Gastroesophageal sphincter (tissue), 4 donors: ENCODE measurements at places on chromosomes 4 and X. TPM values are rescaled to one million over a fixed set of nuclear protein-coding genes. Genes with fewer than 3 reads are reported as not detected.

DNA sequence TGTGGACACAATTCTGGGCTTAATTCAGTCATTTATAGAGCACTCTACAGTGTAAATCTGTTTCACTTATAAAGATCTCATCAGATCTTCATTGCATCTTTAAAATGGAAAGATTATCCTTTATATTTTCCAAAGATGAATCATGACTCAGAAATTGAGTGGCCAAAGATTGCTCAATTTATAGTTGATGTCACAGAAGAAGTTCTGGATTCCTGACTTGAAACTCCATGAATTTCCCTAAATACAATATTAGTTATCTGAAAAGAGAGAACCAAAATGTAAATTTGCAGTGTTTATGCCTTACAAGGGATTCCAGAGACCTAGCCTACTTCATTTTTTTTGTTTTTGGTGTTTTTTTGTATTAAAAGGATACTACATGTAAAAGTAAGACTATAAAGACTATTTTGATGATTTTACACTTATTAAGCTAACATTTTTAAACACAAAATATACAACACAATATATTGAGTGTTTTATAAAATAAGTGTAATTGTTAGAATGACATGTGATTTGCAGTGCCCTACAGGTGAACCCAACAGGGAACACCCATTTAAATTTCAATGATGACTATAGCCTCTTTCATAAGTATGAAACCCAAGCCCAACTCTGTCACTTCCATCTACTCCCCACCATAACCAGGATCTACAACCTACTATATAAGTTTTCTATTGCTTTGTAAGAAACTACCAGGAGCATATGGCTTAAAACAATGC lies 183.5 kb downstream of the PCDH7 start:
- H3K36me3 ChIP-seq, result no peaks in the 10 kb centered on the region
- H3K4me3 ChIP-seq, result no peak overlapping the region
- H3K27me3 ChIP-seq, result no peaks in the 10 kb centered on the region
- no peak overlapping the region for H3K27ac ChIP-seq
- no peak for ATAC-seq

DNA sequence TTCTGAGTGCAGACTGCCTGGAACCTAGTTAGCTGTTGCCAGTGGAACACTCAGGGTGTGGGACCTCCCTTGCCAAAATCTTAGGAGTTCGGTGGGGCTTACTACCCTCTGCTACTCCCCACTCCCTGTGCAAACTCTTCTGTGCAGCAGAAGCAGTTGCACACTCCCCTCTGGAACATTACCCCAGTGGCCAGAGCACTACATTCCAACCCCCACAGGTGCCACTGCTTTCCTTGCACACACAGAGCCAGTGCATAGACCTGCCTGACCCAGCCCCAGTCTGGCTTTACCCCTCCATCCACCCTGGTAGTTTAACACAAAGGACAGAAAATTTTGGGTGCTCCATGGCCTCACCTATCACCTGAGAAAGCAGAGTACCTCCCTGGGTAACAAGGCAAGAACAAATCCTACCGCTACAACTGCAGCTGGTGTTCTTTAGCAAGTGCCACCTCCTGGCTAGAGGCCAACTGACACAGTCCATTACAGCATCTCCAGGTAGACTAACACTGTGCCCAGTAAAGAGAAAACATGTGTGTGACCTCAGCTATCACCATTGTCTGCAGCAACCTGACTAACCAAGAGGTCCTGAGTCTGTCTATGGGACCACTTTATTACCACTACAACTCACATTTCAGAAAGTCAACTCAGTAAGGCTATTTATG lies 11.5 kb upstream of the RASSF6 start:
- no peak for ATAC-seq
- H3K4me3 ChIP-seq, result no peak overlapping the region
- H3K36me3 ChIP-seq, result no peaks in the 10 kb centered on the region
- no peak overlapping the region for H3K27ac ChIP-seq

GRCh38 chr4:128863312-128864075 lies 54.0 kb downstream of the JADE1 start:
- no peaks in the 10 kb centered on the region for H3K4me1 ChIP-seq
- peaks cover 94% of the 10 kb centered on the region for H3K36me3 ChIP-seq
- ATAC-seq, result peak; percentile 74
- H3K4me3 ChIP-seq, result no peak overlapping the region
- H3K27ac ChIP-seq, result no peak overlapping the region

- ATAC-seq, result no peak
- H3K36me3 ChIP-seq, result peaks cover 4% of the 10 kb centered on the region
- no peak overlapping the region for H3K4me3 ChIP-seq
- no peaks in the 10 kb centered on the region for H3K27me3 ChIP-seq
Measured at GRCh38 chrX:11180571-11180970, 69.4 kb downstream of the HCCS start.

GRCh38 chr4:136369073-136369472 lies 1163.2 kb downstream of the PCDH18 start:
- no peak overlapping the region for H3K4me3 ChIP-seq
- no peaks in the 10 kb centered on the region for H3K4me1 ChIP-seq
- H3K27me3 ChIP-seq, result no peaks in the 10 kb centered on the region
- H3K36me3 ChIP-seq, result no peaks in the 10 kb centered on the region

- no peaks in the 10 kb centered on the region for H3K27me3 ChIP-seq
- no peaks in the 10 kb centered on the region for H3K36me3 ChIP-seq
- H3K4me3 ChIP-seq, result no peak overlapping the region
- peaks cover 30% of the 10 kb centered on the region for H3K4me1 ChIP-seq
Measured at GRCh38 chr4:159220353-159220752, 117.5 kb downstream of the RAPGEF2 start.

- ATAC-seq, result no peak
- no peak overlapping the region for H3K27ac ChIP-seq
- no peak overlapping the region for H3K4me3 ChIP-seq
- no peaks in the 10 kb centered on the region for H3K36me3 ChIP-seq
- no peaks in the 10 kb centered on the region for H3K4me1 ChIP-seq
Measured at GRCh38 chr4:33512397-33512796, 2731.9 kb downstream of the ARAP2 start.

GRCh38 chrX:113929004-113929403 lies 654.9 kb upstream of the HTR2C start:
- H3K27ac ChIP-seq, result no peak overlapping the region
- H3K36me3 ChIP-seq, result no peaks in the 10 kb centered on the region
- ATAC-seq, result no peak

GRCh38 chr4:170004651-170005295 lies 21.4 kb downstream of the MFAP3L start:
- H3K27ac ChIP-seq, result no peak overlapping the region
- H3K36me3 ChIP-seq, result no peaks in the 10 kb centered on the region
- H3K4me3 ChIP-seq, result no peak overlapping the region
- no peaks in the 10 kb centered on the region for H3K27me3 ChIP-seq

DNA sequence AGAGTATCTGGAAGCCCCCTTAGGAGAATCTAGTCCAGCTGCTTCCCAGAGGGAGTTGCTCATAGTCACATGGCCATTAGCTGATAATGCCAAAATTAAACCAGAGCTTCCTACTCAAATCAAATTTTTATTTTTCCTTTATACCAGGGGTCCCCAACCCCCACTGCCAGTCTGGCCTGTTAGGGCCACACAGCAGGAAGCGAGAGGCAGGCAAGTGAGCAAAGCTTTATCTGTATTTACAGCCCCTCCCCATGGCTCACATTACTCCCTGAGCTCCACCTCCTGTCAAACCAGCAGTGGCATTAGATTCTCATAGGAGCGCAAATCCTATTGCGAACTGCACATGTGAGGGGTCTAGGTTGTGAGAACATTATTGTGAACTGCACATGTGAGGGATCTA lies 19.2 kb upstream of the TNIP3 start:
- no peak overlapping the region for H3K27ac ChIP-seq
- H3K4me1 ChIP-seq, result no peaks in the 10 kb centered on the region
- no peaks in the 10 kb centered on the region for H3K36me3 ChIP-seq
- no peak overlapping the region for H3K4me3 ChIP-seq

GRCh38 chrX:150227321-150227860 lies 135.7 kb upstream of the MAMLD1 start:
- no peak overlapping the region for H3K27ac ChIP-seq
- no peaks in the 10 kb centered on the region for H3K36me3 ChIP-seq
- ATAC-seq, result no peak
- H3K4me3 ChIP-seq, result no peak overlapping the region
- no peaks in the 10 kb centered on the region for H3K4me1 ChIP-seq

GRCh38 chrX:16558489-16558888 lies 91.5 kb upstream of the S100G start:
- H3K4me3 ChIP-seq, result no peak overlapping the region
- ATAC-seq, result no peak
- H3K36me3 ChIP-seq, result no peaks in the 10 kb centered on the region
- no peaks in the 10 kb centered on the region for H3K4me1 ChIP-seq
- H3K27me3 ChIP-seq, result no peaks in the 10 kb centered on the region
- no peak overlapping the region for H3K27ac ChIP-seq

DNA sequence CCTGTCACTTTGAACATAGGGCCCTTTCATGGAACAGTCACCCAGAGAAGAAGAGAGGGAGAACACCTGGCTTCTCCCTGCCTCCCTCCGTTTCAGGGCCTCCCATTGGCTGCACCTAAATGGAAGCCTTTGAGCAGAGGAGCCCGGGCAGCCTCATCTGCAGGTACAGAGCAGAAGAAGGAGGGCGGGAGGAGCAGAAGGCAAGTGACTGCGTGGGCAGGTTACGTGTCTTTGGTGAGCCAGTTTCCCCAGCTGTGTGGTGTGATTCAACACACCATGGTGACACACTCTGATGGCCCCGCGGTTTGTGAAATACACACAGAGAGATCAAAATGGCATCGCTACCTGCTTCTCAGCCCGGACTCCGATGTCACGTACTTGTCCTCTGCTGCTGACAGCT lies 431 bp downstream of the C4orf50 start:
- no peak overlapping the region for H3K27ac ChIP-seq
- no peaks in the 10 kb centered on the region for H3K4me1 ChIP-seq
- H3K27me3 ChIP-seq, result peaks cover 63% of the 10 kb centered on the region
- H3K4me3 ChIP-seq, result no peak overlapping the region

GRCh38 chrX:24019448-24019847 lies 7.5 kb downstream of the KLHL15 start:
- H3K4me1 ChIP-seq, result no peaks in the 10 kb centered on the region
- no peak overlapping the region for H3K4me3 ChIP-seq
- H3K36me3 ChIP-seq, result no peaks in the 10 kb centered on the region

DNA sequence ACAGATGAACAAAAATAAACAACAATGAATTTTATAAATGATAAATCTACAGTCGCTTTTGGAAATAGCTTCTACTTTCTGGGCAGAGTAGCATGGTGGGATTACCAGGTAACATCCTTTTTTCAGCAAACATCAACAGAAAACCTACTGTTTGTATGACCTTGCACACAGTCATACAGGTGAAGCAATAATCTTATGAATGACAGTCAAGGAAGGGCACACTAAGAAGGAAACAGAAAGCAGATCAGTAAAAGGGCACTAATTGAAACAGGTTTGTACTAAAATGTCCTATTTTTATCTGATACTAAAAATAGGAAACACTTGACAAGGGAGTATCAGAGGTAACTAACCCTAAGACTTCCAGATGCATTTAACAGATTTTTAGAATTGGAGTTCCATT lies 108.9 kb downstream of the DLG3 start:
- no peak for ATAC-seq
- no peak overlapping the region for H3K4me3 ChIP-seq
- H3K4me1 ChIP-seq, result no peaks in the 10 kb centered on the region
- no peaks in the 10 kb centered on the region for H3K36me3 ChIP-seq
- H3K27ac ChIP-seq, result no peak overlapping the region
- H3K27me3 ChIP-seq, result no peaks in the 10 kb centered on the region

GRCh38 chrX:12471061-12471460 lies 320.2 kb upstream of the PRPS2 start:
- no peak overlapping the region for H3K27ac ChIP-seq
- H3K36me3 ChIP-seq, result no peaks in the 10 kb centered on the region
- ATAC-seq, result no peak
- no peaks in the 10 kb centered on the region for H3K4me1 ChIP-seq
- no peaks in the 10 kb centered on the region for H3K27me3 ChIP-seq

GRCh38 chr4:152771741-152772533 lies 7.6 kb downstream of the TIGD4 start:
- no peak for ATAC-seq
- H3K27ac ChIP-seq, result no peak overlapping the region
- no peaks in the 10 kb centered on the region for H3K4me1 ChIP-seq
- no peaks in the 10 kb centered on the region for H3K36me3 ChIP-seq
- no peak overlapping the region for H3K4me3 ChIP-seq

DNA sequence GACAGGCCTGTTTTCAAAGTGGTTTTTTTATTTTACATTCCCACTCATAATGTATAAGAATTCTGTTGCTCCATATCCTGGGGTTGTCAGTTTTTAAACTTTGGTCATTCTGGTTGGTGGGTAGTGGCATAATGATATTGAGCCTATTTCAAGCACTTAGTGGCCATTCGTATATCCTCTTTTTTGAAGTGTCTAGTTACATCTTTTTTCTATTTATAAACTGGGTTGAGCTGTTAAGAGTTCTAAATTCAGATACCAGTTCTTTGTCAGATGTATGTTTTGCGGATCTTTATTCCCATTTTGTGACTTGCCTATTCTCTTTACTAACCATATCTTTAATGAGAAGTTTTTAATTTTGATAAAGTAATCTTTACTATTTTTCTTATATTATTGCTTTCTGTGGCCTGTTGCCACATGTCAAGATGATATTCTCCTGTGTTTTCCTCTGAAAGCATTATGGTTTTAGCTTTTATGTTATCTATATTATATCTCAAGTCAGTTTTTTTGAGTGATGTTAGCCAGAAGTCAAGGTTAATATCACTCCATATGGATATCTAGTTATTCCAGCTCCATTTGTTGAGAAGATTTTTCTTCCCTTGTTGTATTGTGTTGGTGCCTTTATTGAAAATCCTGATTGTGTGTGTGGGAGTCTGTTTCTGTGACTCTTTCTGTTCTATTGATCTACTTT lies 110.9 kb downstream of the FHIP1A start:
- H3K27ac ChIP-seq, result no peak overlapping the region
- H3K4me3 ChIP-seq, result no peak overlapping the region
- H3K36me3 ChIP-seq, result no peaks in the 10 kb centered on the region
- no peaks in the 10 kb centered on the region for H3K27me3 ChIP-seq
- no peak for ATAC-seq
- H3K4me1 ChIP-seq, result no peaks in the 10 kb centered on the region

GRCh38 chrX:17462881-17463280 lies 87.9 kb downstream of the NHS start:
- no peaks in the 10 kb centered on the region for H3K27me3 ChIP-seq
- peaks cover 12% of the 10 kb centered on the region for H3K4me1 ChIP-seq
- no peak overlapping the region for H3K4me3 ChIP-seq
- H3K27ac ChIP-seq, result no peak overlapping the region
- no peak for ATAC-seq

CCDC149 gene
- total RNA-seq, result 38.7 TPM

AKAP4 gene
- total RNA-seq, result not detected

LRCH2 gene
- 17.1 TPM for total RNA-seq

HMX1 gene
- not detected for total RNA-seq

GAB1 gene
- 124 TPM for total RNA-seq
